Amniotic stem cell (primary cell): ENCODE measurements at places on chromosomes 3 and 15.

GRCh38 chr3:12325586-12326515 is 37.0 kb downstream of the PPARG start:
- DNase-seq = no peak

GRCh38 chr3:25536521-25537391 is 108.7 kb downstream of the RARB start:
- no peak for DNase-seq

- DNase-seq = no peak
Observed at GRCh38 chr3:89375451-89375850, 268.0 kb downstream of the EPHA3 start.

GRCh38 chr3:31029706-31030105 is 135.2 kb upstream of the GADL1 start:
- DNase-seq = no peak

GRCh38 chr3:38334142-38335055 is 12.2 kb upstream of the XYLB start:
- DNase-seq = no peak

DNA sequence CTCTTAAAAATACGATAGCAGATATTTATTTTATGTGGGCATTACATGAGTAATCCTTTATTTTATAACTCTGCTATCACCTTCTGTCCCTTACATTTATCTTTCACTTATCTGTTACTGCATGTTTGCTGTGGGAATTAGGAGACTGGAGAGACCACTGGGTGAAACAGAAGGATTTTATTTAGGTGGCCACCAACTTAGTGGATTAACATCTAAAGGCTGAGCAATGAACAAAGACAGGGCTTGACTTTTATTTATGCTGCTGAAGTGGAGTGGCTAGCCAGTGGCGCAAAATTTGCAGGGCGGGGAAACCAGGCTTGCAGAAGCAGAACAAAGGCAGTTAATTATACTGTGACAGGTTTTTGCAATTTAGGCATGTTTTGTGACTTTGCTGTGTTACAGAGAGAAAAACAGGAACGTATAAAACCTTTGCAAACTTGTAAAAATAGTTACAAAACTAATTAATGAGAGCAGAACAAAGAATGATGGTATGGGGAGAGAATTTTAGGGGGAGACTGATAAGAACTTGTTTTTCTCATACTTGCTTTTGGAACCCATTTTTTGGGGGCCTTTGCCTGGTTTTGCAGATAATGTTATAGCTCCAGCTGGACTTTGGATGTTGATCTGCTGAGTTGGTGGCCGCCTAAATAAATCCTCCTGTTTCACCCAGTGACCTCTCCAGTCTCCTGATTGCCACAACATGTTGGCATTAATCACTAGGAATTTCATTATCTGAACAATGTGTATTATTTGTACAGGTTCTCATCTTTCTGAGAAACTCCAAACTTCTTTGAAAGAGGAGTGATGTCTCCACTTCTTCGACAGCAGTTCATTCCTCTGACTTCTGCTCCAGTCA is 18.0 kb downstream of the KLHL24 start:
- DNase-seq = no peak

- no peak for DNase-seq
Observed at GRCh38 chr3:193819117-193820010, 226.4 kb downstream of the OPA1 start.
